Right renal cortex interstitium (tissue), 3 donors: ENCODE measurements at places on chromosomes 6 and 20.
A peak's percentile ranks its signal among the peaks of the same experiment; 100 is the strongest.

GRCh38 chr6:169188475-169188874 is 65.2 kb downstream of the THBS2 start:
- no peak for DNase-seq

DNA sequence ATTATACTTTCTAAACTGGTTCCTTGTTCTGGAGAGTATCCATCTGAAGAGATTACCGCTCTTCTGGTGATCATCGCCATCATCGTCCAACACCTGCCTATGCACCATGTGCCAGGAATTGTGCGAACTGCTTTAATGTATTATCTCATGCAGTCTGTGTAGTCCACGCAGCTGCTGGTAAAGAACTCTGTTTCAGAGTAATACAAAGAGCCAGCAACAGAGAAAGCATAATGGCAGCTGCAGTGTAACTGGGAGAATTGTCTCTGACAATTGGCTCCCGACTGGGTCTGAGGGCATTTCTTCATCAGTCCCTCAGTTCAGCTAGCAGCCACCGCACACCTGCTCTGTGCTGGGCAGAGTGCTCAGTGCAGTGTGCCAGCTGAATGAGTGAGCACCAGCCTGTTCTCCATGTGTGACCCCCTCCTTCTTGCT is 383.4 kb downstream of the GRIK2 start:
- DNase-seq, result no peak

GRCh38 chr6:20811109-20811761 is 277.0 kb downstream of the CDKAL1 start:
- no peak for DNase-seq

GRCh38 chr20:62308102-62308822 is 5.5 kb downstream of the ADRM1 start:
- DNase-seq, result no peak

DNA sequence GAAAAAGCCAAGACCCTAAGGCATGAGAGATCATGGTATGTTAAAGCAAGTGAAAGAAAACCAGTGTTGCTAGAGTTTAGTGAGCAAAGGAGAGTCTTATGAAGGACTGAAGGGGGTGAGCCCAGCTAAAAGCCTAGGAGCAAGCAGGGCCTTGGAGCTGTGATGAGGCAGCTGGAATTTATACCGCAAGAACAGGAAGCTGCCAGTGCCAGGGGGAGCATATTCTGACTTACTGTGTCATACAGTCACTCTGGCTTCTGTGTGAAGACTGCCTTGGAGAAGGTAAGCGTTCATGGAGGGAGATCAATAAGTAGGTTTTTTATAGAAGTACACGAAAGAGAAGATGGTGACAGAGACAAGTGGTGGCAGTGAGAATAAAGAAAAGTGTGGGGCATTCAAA is 308.9 kb upstream of the THEMIS start:
- no peak for DNase-seq

DNA sequence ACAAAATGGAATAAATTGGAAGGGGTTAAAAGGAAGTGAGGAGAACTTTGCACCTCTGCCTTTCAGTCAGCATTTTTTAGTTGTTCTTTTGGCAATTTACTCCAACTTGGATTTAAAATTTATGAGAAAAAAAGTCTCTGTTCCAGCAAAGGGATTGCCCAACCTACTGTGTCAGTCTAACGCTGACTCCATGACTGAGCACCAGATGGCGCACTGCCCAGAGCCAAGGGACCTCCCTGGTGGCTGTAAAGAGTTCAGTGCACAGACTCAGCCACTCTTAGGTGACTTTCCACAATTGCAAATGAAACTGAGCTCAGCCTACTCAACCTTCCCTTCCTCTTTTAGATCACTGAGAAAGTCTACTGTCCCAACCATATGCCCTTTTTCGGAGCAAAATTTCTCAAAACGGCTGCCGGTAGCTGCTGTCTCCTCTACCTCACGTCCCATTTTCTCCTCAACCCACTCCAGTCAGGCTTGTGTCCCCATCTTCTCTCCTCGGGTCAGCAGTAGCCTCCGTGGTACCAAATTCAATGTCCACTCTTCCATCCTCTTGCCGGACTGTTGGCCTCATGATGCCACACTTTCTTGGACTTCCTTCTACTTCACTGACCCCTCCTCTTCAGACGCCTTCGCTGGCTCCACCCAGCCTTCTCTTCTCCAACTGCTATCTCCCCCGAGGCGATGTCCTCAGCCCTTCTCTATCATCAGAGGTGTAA is 38.7 kb downstream of the GSTA2 start:
- DNase-seq, result peak; percentile 13

DNA sequence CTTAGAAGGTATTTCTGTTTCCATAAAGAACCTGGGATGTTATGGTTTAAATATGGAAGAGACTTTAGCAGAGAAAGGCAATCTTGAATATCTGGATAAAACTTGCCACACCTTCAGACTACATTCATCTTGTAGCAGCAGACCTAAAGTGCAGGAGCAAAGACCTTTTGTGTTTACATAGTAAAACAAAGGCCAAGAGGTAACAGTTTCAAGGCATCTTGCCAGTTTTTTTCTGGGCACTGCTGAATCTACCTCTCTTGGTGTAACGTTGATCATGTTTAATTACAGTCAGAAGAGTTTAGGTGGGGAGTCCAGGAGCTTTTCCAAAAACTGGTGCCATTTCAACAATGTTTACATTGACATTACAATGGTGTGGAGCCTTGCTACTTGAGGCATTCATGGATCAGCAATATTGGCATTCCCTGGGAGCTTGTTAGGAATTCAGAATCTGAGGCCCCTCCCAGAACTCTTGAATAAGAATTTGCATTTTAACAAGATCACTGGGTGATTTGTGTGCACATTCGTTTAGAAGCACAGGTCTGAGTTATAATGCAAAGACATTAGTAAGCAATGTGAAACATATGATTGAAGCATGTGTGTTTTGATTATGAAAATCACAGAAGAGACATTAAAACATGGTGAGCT is 94.5 kb downstream of the F13A1 start:
- DNase-seq, result no peak

DNA sequence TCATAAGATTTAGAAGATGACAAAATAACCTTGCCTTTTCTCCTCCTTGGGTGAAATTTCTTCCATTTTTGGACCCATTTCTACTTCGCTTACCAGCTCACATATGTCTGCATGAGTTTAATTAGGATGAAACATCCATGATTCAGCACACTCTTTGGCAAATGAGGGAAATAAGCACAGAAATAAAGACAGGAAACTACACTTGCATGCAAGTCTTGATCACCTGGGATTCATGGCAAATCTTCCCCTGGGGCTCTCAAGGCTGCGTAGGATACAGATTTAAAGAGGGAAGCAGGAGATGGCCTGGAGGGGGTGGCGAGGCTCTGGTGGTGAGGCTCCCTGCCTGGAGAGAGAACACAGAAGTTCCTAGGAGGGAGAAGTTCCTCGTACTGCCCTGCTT is 147.8 kb downstream of the EDN3 start:
- no peak for DNase-seq

- no peak for DNase-seq
Measured at GRCh38 chr20:40497899-40498691, 190.9 kb downstream of the MAFB start.
